Uterus (tissue), 4 donors: ENCODE measurements at places on chromosomes 4 and X.

GRCh38 chrX:20711366-20711765, 444.7 kb upstream of the RPS6KA3 start:
- H3K36me3 ChIP-seq = no peaks in the 10 kb centered on the region
- H3K4me3 ChIP-seq = no peak overlapping the region
- no peak overlapping the region for H3K27ac ChIP-seq

DNA sequence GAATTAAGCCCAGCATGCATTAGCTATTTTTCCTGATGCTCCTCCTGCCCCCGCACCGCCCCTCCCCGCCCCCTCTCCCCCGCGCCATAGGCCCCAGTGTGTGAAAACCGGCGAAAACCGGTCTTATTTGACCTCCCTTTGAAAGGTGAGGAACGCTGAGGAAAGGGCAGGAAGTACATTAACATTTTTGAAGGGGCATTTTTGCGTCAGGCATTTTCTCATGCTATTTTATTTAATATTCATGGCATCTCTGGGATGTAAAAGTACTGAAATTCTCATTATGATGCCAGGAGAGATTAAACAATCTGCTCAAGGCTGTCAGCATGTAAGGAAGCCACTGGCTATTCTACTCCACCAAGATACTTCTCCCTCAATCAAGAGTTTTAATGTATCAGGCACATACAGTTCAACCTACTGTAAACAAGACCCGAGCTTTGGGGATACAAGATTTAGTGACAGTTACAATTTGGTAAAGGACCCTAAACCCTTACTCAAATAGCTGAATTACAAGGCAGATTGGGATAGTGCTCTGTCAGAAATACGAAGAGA, 1.2 kb upstream of the NMU start:
- H3K27me3 ChIP-seq = no peaks in the 10 kb centered on the region
- H3K27ac ChIP-seq = no peak overlapping the region
- H3K4me3 ChIP-seq = no peak overlapping the region
- H3K4me1 ChIP-seq = peaks cover 4% of the 10 kb centered on the region
- DNase-seq = no peak

- no peaks in the 10 kb centered on the region for H3K27me3 ChIP-seq
- no peaks in the 10 kb centered on the region for H3K4me1 ChIP-seq
- DNase-seq = no peak
- H3K36me3 ChIP-seq = no peaks in the 10 kb centered on the region
Observed at GRCh38 chrX:68897118-68897945, 68.5 kb downstream of the EFNB1 start.

- H3K4me1 ChIP-seq = no peaks in the 10 kb centered on the region
- H3K4me3 ChIP-seq = no peak overlapping the region
- no peak for DNase-seq
- H3K27me3 ChIP-seq = no peaks in the 10 kb centered on the region
Observed at GRCh38 chr4:159608436-159608835, 505.6 kb downstream of the RAPGEF2 start.

GRCh38 chrX:20434986-20435385, 168.3 kb upstream of the RPS6KA3 start:
- H3K36me3 ChIP-seq = no peaks in the 10 kb centered on the region
- no peak for DNase-seq
- no peak overlapping the region for H3K4me3 ChIP-seq
- no peaks in the 10 kb centered on the region for H3K27me3 ChIP-seq
- no peak overlapping the region for H3K27ac ChIP-seq

DNA sequence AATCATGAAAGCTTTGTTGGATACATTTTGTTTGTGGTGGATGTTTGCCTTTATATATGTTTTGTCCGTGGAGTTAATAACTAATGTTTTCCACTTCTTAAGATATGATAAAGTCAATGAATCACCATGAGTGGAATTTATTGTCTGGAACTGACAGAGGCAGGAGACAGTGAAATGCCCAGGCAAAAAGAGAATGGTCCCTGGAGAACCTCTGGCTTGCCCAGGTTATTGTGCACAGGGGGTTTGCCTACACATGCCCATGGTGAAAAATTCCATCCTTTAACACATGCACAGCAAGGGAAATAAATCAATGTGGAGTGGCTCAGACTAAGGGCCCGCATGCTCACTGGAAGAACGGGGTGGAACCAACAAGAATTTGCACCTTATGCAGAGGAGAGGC, 964.3 kb upstream of the GRIA3 start:
- H3K27me3 ChIP-seq = no peaks in the 10 kb centered on the region
- no peaks in the 10 kb centered on the region for H3K36me3 ChIP-seq
- no peak overlapping the region for H3K4me3 ChIP-seq
- H3K4me1 ChIP-seq = no peaks in the 10 kb centered on the region
